NCI-H774 (cell line): ENCODE measurements at places on chromosomes 3 and 15.
A peak's percentile ranks its signal among the peaks of the same experiment; 100 is the strongest.

DNA sequence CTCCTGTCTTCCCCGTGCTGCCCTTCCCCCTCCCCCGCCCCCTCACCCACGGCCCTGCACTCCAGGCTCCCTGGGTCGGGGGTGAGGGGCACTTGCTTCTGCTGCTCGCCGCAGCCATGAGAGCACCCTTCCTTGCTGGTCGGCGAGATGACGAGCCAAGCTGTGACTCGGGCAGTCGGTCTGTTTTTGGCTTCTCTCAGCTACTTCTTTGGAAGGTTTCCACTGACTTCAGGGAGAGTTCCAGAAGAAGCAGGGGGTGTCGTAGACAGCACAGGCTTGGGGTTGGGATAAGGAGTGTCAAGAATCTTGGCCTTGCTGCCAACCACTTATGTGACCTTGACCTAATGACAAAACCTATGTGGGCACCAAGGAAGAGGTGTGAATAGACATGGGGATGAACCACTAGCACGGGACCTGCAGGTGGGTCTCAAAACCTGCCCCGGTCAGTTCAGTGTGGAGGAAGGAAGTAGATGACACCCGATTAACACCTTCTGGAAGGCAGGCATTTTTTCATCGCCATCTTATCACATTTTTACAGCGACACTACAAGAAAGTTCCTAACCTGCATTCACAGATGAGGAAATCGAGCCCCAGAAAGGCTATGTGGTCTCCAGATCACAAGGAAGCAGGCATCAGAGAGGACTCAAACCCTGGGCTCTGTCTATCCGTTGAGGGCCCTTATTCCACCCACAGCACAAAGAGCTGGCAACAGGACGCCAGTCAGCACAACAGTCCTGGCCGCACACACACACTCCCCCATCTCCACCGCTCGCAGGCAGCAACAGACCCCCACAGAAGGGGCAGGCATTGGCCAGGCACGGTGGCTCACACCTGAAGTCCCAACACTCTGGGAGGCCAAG is 120.9 kb downstream of the LIPC start:
- no peak for DNase-seq

DNA sequence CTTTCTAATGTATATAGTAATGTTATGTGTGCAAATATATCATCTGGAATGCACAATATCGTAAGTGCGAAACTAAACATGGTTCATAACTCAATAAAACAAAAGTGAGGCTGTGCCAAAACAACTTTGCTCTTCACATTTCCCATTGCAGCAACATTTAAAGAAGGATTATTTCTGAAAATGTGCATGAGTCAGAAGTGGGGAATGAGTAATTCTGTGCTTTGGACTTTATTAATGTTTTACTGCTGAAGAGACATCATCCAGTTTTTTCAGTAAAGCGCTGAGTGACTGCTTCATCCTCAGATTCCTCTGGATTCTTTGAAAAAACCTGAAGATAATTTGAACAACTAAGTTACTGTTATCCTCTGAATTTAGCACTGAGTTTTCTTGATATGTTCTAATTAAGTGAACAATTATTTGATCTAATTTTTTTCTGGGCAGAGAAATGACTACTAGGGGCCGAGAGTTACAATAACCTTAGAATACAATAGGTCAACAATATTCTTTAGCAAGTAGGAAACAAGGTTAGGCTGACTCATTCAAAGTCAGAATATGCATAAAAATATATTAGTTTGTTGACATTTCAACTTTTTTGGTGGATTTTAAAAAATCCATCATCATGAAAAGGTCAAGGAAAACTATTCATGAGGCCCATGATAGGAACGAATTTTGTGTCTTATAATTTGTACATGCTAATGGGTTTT is 20.0 kb upstream of the PLCL2 start:
- DNase-seq = no peak

GRCh38 chr3:45026957-45027356 is 854 bp downstream of the CLEC3B start:
- DNase-seq = no peak

DNA sequence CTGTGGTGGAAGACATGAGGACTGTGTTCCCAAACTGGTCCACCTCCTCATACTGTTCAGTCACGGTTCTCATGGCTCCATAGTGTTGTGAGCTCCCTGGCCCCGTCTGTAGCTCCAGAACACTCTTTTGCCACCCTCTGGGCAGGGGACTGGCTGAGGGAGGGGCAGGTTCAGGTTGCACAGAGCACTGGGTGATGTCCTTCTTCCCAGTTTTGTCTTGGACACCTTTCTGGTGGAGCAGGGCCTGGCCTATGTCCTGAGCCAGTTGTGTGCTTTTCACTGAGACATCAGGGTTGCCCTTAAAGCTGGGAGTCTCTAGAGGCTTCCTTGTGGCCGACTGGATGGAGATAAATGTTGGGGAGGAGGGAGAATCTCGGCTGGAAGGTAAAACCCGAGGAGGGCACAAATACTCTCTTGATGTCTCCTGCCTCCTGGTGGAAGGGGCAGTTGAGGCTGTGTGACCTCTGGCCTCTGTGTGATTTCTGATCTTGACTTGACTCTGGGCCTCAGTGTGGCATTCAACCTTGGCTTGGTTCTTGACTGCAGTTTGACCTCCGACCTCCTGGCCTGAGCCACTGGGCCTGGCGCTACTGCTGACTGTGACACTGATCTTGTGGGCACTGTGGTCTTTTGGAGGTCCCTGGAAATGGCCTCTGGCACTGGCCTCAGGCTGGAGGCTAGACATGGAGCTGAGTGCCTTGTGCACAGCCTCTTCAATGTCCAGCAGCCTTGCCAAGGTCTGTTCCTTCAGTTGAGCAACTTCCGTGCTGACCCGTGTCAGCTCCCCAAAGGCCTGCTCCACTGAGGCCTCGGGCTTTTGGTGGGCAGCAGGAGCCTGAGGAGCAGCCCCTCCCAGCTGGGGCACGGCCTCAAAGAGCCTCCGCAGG is 8.1 kb downstream of the XIRP1 start:
- no peak for DNase-seq

DNA sequence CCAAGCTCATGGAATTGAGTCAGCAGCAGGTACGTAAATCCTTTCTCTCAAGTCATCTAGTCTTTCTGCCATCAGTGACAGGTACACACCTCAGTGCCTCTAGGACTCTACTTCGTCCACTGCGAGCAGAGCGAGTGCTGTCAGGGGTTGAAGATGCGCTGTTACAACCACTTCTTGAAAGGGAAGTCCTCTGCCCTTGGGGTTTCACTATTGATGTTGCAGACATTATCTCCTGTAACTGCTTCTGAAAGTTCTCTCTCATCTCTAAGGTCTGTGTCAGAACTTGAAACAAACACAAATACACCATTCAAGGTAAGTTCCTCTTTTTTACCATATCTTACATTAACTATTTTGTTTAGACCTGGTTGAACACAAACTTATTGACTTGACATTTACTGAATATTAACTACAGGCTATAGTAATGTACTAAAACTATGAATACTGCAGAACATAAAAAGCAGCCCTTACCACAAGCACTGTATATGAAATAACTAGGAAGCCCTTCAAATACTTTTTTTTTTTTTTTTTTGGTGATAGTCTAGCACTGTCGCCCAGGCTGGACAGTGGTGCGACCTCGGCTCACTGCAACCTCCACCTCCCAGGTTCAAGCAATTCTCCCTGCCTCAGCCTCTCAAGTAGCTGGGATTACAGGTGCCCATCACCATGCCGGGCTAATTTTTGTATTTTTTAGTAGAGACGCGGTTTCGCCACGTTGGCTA is 41.5 kb downstream of the TOPBP1 start:
- no peak for DNase-seq

DNA sequence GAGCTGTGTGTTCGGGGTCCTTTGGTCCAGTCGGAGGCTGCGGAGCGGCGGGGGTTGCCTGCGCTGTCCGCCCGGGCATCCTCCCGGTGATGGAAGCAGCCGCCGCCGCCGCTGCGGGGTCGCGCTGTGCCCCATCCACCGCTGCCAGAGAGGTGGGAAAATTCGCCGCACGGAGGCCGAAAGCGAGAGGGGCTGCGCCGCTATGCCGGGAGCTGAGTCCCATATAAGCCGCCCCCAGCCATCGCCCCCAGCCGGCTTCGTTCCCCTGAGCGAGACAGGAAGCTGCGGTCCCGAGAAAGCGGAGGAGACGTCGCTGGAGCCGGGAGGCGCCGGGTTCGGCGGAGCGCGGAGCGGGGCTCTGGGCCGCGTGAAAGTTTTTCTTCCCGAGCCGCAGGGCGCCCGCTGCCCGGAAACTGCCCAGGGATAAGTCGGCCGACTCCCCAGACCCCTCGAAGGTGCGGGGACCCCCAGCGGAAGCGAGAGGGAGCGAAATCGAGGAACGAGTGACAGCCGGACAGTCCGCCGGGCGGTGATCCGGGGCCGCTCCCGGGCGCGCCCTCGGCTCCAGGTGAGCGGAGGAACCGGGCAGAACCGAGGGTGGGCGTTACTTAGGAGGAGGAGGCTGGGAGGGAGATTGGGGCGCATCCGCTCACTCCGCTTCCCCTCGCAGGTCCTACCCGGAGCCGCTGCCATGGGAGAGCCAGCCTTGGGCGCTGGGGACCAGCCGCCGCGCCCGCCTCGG is 574 bp downstream of the CHST2 start:
- no peak for DNase-seq

- DNase-seq = no peak
Measured at GRCh38 chr15:77479015-77479414, 58.3 kb downstream of the HMG20A start.

GRCh38 chr3:104556372-104557078 is 810.2 kb upstream of the ALCAM start:
- no peak for DNase-seq

DNA sequence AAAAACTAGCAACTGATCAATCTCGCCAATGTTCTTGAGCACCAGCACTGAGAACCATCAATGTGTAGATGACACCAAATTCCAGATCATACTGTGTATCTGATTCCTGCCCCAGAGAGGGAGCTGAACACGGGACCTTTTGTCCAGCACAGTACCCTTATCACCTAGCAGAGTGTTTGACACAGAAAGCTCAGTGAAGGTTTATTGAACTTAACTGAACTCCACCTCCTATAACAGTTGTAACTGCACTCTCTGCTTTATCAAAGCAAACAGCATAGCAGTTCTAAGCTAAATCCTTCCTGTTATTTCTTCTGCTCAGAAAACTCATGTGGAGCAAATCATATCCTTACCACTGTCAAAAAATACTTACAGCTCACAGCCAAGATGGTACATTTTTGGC is 183.4 kb upstream of the SLCO3A1 start:
- no peak for DNase-seq

GRCh38 chr3:190339130-190339529 is 16.9 kb upstream of the CLDN1 start:
- DNase-seq = peak; percentile 20

DNA sequence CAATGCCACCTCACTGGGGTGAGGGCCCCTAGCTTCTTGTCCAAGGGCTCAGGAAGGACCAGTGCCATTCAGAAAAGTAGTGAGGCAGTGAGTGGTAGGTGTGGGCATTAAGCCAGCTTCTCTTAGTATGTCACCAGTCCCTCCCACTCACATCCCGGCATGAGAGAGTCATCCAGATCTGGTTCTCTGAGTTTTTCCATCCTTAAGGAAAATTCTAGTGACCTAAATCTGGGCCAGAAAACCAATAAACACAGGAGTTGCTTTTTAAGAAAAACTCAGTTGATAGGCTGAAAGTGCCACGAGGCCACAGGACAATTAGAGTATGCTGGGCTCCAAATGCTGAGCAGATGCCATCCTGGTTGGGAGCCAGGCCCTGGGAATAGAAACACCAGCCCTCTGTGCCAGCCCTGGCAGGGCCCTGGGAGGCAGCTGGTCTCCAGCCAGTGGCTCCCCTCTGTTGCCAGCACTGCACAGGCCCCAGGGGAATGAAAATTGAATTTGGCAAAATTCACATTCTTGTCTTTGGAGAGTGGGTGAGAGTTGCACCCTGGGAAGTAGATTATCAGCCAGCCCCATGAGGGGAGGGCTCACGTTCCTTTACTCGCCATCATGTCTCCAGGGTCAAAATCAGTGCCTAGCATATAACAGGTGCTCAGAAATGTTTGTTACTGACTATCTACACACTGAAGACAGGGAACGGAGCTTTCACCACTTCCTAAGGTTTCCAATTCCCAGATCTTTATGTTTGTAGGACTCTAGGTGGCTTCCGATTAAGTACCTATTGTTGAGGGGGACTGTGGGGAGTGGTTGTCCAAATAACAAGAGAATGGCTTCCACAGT is 52.8 kb downstream of the FAM43A start:
- no peak for DNase-seq

GRCh38 chr15:100802421-100803170 is 77.0 kb upstream of the ALDH1A3 start:
- no peak for DNase-seq

- DNase-seq = no peak
Measured at GRCh38 chr3:158769549-158769948, 32.3 kb upstream of the MFSD1 start.

DNA sequence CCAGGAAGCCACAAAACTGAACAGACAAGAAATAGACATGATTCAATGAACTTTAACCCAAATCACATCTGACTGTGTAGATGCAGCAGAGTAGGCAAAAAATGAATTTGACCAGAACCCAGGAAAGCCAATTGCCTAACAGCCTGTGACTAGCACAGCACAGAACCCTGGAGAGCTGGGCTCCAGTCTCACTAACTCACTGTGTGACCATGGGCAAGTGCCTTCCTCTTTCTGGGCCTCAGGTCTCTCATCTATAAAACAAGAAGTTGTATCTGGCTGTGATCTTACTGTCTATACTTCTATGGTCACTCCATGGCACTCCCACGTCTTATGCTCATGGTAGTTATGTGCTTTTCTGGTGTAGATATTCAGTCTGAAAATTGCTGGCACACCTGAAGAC is 48.1 kb upstream of the USP3 start:
- no peak for DNase-seq

GRCh38 chr3:105062853-105063252 is 303.9 kb upstream of the ALCAM start:
- DNase-seq = peak; percentile 10

- DNase-seq = no peak
Measured at GRCh38 chr3:183845608-183846288, 20.4 kb upstream of the MAP6D1 start.

GRCh38 chr3:118480101-118480860 is 554.4 kb downstream of the IGSF11 start:
- no peak for DNase-seq

DNA sequence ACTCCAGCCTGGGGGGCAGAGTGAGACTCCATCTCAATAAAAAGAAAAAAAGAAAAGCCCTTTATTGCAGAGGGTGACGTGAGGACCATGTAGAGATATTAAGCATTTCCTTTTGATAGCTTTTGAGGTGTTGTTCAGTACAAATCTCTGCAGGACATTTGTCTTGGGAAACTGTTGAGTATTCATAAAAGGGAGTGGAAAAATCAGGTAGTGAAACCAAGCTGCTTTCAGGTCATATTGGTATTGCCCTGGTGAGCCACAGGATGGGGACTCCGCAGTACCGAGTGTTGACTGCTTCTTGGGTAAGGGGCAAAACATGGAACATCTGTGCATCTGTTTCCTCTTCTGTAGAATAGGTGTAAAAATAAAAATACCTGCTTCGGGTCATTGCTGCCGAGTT is 9.9 kb downstream of the ITPR1 start:
- DNase-seq = no peak

DNA sequence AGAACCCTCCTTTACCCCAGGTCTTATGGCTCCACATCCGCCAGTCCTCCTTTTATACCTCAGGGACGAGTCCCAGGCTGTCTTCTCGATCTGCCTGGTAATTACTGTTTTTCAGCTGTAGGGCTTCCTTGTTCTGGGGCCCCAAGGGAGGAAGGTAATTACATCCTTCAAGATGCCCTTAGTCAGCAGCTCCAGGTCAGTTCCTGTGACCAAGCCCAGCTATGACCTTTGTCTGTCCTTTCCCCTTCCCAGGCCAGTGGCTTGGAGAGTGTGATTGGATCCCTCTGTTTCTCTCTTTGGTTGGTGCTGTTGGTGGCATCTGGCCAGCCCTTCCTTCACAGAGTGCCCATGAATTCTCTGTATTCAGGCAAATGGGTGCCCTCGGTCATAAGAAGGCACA is 92.6 kb downstream of the AAGAB start:
- no peak for DNase-seq
